ENCODE measurements at places on chromosomes 7 and 10.

DNA sequence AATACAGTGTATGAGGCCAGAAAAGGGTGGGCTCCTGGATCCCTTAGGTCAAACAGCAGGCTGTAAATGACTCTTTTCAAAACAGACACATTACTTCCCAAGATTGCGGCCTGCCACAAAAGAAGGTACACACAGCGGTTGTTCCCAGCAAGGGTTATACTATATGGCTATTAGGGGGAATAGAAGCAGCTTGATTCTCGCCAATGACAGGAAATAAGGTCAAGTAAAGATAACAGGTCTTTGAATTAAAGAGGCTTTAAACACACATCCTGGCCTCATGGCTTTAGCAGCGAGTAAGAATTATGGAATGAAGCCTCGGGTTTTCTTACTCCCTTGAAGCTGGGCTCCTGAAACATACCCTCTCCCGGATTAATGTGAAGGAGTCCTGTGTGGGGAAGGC lies 58.3 kb downstream of the CYP26A1 start:
- no peak for DNase-seq

- no peak for DNase-seq
These were observed 182.6 kb upstream of the LYZL1 start for GRCh38 chr10:29106287-29106686.

DNA sequence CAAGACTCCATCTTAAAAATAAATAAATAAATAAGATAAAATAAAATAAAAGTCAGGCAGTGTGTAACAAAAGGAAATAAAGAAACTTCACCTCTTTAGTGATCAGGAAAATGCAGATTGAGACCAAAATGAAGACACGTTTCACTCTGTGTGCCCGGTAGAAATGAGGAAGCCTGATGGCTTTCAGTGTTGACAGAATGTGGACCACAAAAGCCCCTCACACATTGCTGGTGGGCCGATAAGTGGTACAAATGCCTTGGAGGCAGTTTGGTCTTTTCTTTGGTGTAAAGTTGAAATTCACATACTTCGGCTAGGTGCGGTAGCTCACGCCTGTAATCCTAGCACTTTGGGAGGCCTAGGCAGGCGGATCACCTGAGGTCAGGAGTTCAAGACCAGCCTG lies 44.5 kb upstream of the PFKFB3 start:
- DNase-seq: no peak

- no peak for DNase-seq
These were observed 29.9 kb downstream of the ERLIN1 start for GRCh38 chr10:100155936-100156335.

GRCh38 chr7:152862856-152863255 lies 103.3 kb downstream of the ACTR3B start:
- no peak for DNase-seq

- no peak for DNase-seq
These were observed 7.0 kb downstream of the BMPR1A start for GRCh38 chr10:86763404-86763803.

- DNase-seq: no peak
These were observed 22.3 kb upstream of the CAMK1D start for GRCh38 chr10:12327074-12327473.
